Activated CD4-positive, alpha-beta T cell treated with anti-CD3 and anti-CD28 coated beads, Interleukin-2, Interleukin-4, amounts not matched to agents 100 ng/mL and 50 ng/mL, durations not matched to agents 16 hours and 8 hours (primary cell): ENCODE measurements at places on chromosomes 1 and 21.

- DNase-seq, result no peak
Observed at GRCh38 chr1:15212954-15213291, 34.1 kb upstream of the FHAD1 start.

GRCh38 chr1:248913933-248914332, 7.9 kb downstream of the PGBD2 start:
- DNase-seq, result no peak

GRCh38 chr1:27307874-27308598, 13.9 kb upstream of the TMEM222 start:
- no peak for DNase-seq

DNA sequence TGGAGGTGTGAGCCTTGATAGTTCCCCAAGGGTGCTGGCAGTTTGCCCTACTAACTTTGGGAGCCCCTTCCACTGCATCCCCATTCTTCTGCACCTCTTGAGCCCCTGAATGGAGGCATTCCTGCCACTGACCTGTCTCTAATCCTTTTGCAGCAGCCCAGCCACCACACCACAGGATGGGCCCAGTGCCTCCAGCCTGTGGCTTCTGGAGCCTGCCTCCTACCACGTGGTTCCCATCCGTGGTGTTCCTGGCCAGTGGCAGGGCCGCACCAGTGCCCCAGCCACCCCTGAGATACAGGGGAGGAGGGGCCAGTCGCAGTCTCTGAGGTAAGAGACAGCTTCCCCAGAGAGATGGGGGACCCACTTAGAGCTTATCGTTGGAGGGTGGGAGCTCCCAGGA, 14.4 kb downstream of the INAVA start:
- DNase-seq, result no peak

DNA sequence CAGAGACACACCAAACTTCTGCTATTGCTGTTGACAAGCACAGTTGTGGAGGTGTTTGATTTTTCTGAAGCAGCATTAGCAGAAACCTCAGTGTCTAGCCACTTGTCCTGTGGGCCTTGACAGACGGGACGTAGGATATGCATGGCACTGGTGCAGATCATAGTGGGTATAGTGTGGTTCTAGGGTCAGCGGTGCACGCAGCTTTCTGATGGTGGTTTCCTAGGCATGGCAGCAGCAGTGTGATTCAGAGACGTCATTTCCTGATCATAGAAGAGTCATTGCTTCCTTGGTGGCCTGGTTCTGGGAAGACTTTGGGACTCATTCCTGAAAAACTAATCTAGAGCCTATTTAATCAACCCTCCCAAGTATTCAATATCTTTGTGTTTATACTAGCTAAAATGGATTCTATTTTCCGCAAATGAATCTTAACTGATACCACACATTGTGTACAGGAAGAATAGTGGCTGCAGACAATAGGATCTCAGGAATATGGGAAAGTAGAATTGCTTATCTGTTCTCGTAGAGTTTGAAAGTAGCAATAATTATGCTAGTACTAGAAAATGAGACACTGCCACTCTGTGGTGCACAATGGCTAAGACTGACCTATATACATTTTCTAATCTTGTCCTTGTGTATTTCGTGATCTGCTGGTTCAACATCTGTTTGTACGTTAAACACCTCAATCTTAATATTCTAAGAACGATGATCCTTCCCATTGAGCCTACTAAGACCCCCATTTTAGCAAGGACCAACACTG, 2.8 kb upstream of the USP1 start:
- DNase-seq, result no peak

DNA sequence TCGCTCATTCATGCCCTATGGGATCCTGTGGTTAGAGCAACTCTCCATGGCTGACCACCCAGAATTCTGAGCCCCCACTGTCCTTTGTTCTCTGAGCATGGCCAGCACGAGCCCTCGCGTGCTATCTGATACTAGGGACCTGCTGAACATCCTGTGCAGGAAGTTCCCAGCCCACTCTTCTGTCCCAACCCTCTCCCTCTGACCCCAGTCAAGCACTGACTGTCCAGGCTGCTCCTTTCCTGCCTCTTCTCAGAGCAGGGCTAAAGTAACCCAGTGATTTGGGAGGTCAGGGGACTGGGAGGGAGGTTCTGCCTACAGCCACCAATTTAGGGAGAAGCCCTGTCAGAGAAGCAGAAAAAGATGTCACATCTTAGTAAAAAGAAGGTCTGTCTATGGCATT, 21.2 kb downstream of the CYP4B1 start:
- no peak for DNase-seq

- DNase-seq, result no peak
Observed at GRCh38 chr1:229063154-229063773, 207.6 kb upstream of the RAB4A start.

- DNase-seq, result no peak
Observed at GRCh38 chr1:100628631-100629081, 90.7 kb downstream of the GPR88 start.

- DNase-seq, result no peak
Observed at GRCh38 chr1:54260810-54261209, 60.8 kb downstream of the MRPL37 start.

DNA sequence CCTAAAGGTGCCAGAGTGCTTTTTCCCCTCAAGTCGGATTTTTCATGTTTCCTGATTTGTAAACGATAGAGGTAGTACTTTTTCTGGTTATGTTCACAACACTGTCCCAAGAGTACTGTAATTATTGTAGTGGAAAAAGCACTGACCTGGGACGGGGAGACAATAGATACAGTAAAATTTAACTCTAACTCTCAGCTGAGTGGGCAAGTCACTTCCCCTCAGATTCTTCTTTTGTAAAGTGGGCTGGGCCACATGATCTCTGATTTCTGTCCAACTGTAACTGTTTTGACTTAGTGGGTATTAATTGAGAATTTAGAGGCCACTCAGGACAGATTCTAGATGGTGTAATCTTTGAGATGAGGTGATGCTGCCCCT, 19.1 kb downstream of the MARCKSL1 start:
- DNase-seq, result no peak

GRCh38 chr1:185537596-185537995, 196.6 kb upstream of the HMCN1 start:
- no peak for DNase-seq

GRCh38 chr1:172107316-172107975, 266.1 kb downstream of the DNM3 start:
- DNase-seq, result no peak

DNA sequence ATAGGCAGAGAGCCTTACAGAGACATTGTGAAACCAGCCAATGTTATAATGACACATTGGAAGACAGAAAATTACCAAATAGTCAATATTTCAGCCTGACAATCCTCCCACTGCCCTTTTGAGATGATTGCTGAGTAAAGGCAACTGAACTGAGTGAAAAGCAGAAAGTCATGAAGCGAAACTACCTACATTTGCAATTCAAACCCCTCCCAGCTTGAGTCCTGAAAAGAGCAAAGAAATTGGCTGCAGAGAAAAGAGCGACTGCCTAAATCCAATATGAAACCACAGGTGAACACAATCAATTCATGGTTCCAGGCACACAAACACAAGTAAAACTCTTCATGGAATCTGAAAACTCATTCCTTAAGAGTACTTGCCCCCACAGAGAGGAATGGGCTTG, 143.4 kb upstream of the CHRM3 start:
- DNase-seq, result no peak

DNA sequence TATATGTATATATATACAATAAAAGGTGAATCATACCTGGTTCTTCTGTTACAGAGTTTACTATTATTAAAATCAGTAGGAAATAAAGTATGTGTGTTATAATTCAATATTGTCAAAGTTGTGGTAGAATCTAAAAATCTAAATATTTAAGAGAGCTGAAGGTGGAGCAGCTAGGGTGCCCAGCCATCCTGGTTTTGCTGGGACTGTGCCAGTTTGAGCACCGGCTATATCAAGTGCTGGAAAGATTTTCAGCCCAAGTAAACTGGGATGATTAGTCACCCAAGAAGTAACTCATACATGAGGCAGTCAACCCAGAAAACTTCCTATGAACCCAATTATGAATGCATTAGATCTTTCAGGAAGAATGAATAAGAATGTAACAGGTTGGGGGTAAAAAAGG, 16.9 kb upstream of the KRTAP19-5 start:
- DNase-seq, result no peak

DNA sequence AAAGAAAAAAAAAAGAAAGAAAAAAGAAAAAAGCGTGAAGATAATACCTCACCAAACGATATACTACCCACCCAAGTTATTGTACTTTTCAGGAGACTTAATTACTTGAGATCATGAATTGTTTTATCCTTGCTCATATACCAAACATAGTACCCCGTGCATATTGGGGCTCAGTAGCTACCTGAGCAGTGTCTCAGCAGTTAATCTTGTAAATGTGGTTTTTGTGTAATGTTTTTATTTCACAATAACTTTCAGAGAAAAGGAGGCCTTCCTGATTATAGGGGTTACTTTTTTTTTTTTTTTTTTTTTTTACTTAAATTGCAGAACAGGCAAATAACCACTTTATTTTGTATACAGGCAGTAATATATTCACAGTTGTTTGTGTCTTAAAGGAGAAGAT, 80.3 kb downstream of the OSBPL9 start:
- no peak for DNase-seq

- no peak for DNase-seq
Observed at GRCh38 chr1:6770751-6771440, 14.4 kb upstream of the CAMTA1 start.

GRCh38 chr1:36988741-36989193, 45.5 kb downstream of the GRIK3 start:
- DNase-seq, result no peak

GRCh38 chr21:45941717-45942546, 39.6 kb upstream of the COL6A1 start:
- DNase-seq, result no peak

DNA sequence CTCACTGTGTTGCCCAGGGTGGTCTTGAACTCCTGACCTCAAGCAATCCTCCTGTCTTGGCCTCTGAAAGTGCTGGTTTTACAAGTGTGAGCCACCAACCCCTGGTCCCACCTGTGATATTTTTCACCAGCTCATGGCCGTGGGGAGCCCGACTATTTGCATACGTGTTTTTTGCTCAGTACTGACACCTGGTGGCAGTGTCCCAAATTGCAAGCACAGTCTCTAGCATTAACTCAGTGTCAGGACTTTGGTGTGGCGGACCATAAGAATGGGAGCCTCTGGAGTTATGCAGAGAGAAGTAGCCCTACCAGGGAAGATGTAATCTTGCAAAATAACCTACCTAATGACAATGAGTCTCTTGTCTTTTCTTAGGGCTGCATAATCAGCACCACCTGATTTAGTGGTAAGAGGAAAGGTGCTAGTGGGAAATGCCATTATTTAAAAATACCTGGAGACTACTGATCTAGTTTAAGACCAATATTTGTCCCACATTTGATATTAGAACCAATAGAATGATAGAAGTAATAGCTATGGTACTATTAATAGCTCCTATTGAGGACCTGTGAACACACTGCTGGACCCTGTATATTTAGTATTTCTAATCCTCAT, 305.4 kb downstream of the DISC1 start:
- peak; percentile 32 for DNase-seq

- DNase-seq, result no peak
Observed at GRCh38 chr1:2583871-2584351, 2.7 kb upstream of the PRXL2B start.

GRCh38 chr1:70499695-70500094, 88.6 kb downstream of the CTH start:
- no peak for DNase-seq

DNA sequence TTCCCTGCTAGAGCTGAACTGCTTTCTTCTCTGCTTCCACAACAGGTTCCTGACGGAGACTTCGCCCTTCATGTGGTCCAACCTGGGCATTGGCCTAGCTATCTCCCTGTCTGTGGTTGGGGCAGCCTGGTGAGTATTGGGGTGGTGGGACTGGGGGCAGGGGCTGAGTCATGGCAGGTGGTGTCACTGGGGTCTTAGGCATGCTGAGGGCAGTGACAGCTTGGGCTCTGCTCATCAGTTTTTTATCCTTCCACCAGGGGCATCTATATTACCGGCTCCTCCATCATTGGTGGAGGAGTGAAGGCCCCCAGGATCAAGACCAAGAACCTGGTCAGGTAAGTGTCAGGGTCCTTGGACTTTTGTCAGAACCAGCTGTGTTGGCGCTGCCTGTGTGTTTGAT, 1.3 kb downstream of the ATP6V0B start:
- DNase-seq, result no peak

- DNase-seq, result no peak
Observed at GRCh38 chr1:207240325-207241101, 81.0 kb upstream of the CD55 start.
